Brain microvascular endothelial cell (primary cell): ENCODE measurements at places on chromosomes 13 and 19.

DNA sequence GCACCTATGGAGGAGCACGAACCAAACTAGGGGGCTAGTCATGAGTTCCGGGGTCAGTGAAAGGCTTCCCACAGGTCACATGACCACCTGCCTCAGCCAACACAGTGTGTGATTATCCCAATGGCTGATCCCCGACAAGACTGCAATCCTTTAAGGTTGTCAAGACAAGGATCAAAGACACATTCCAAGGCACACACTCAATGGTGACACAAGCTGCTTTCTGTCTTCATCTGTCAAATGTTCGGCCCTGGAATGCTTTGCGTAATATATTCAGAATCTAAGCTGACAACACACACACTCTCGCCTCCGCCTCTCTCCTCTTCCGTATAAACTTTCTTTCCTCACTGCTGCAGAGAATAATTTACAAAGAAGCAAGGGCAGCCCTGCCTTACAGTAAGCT lies 11.7 kb downstream of the RANBP3 start:
- DNase-seq, result no peak

GRCh38 chr19:40305403-40305802 lies 20.3 kb upstream of the AKT2 start:
- peak; percentile 68 for DNase-seq

DNA sequence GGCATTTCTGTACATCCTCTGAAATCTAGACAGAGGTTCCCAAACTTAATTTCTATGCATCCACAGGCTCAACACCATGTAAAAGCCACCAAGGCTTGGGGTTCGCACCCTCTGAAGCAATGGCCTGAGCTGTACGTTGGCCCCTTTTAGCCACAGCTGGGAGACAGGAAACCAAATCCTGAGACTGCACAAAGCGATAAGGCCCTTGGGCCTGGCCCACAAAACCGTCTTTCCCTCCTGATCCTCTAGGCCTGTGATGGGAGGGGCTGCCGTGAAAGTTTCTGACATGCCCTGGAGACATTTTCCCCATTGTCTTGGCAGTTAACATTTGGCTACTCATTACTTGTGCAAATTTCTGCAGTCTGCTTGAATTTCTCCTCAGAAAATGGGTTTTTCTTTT lies 766.4 kb downstream of the GPC5 start:
- no peak for DNase-seq

DNA sequence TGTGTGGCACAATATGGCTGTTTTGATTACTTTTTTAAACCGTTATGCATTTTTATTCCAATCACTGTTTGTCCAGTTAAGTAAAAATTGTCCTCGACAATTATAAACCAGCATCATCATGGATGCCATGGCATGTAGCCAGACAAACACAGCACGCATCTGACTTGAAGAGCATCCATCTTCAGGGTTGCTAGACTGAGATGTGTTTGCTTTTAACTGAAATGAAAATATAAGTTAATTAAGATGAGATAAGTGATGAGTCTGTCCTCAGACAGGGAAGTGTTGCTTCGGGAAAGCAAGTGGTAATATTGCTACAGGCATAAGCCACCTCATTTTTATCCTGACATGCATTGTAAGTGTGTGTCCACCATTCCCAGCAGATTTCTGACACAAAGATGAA lies 92.8 kb upstream of the TPP2 start:
- DNase-seq, result no peak

DNA sequence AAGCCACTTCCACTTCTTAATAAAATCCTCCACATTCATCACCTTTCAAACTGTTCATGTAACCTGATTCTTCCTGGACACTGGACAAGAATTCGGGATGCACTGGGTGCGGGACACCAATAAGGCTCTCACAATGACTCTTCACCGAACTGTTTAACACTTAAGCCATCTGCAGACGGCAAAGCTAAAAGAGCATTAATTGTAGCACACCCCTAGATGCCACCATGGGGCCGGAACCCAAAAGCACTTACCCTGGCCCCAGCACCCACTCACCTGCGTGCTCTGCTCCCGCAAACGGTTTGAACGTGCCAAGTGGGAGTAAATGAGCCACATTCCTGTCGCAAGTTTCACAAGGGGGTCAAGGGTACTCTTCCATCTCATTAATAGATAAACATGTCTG lies 254.3 kb upstream of the PRR20A start:
- no peak for DNase-seq

DNA sequence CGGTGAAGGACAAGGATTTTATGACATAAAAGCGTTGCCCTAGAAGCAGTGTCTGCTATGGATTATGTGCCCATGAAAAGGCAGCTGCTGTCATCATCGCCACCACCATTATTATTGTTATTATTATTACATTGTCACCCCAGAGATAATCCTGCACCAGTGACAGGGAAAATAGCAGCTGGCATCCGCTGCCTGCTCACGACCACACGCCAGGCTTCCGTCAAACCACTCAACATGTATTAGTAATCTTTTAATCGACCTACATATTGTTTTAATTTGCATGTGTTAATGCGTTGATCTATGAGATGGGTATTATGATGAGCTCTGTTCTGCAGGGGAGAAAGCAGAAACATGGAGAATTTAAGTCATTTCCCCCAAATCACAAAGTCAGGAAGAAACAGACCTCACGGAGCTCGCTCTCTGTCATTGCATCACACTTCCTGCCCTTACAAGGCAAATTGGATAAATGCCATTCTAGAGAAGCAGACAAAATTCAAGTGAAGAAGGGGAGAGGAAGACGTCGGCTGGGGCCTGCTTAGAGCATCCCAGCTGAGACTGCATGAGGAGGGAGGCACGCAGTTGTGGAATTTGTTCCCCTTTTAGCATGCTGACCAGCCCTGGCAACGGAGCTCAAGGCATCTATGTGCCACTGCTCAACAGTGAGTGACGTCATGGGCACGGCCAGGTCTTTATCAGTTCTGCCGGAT lies at the start of gene FFAR3:
Gene FFAR3 (plus strand): TSS at position 594 of the 707 bp plus-strand sequence. CDS start 431 bp downstream, outside the sequence.
- DNase-seq, result no peak

DNA sequence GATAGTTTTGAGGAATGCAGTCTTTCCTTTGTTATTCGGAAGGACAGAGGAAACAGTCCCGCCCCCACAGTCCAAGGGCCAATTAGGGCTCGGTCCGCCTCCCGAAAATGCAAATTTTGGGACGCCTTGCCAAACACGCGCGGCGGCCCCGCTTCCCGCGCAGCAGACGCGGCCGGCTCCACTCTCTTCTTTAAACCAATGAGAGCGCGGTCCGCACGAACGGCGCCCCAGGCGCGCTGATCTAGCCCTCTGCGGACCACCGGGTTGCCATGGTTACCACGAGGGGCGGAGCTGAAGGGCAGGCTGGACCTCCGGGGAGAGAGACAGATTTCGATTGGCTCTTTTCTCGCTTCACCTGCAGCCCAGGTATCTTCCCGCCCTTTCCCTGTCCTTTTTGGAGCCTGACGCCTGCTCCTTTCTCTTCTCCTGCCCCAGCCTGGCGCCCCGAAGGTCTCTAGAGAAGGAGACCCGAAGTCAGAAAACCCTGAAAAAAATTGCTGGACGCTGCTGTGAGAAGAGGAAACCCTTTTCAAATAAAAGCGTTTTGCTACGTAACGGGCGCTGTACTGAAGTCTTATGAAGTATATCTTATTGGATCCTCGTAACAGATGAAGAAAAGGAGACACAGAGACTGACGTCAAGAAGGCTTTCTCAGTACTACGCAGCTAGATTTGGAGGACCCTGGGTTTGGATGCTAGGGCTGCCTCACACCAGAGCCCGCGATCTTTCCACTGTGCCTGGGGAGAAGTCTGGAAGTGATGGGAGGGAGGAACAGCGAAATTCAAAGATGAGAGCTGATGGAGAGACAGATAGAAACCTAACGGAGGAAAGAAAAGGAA lies 2.0 kb downstream of the PTH2 start:
- DNase-seq, result peak; percentile 49

- DNase-seq, result peak; percentile 16
These were observed 50.6 kb downstream of the CELF5 start for GRCh38 chr19:3274942-3275582.

DNA sequence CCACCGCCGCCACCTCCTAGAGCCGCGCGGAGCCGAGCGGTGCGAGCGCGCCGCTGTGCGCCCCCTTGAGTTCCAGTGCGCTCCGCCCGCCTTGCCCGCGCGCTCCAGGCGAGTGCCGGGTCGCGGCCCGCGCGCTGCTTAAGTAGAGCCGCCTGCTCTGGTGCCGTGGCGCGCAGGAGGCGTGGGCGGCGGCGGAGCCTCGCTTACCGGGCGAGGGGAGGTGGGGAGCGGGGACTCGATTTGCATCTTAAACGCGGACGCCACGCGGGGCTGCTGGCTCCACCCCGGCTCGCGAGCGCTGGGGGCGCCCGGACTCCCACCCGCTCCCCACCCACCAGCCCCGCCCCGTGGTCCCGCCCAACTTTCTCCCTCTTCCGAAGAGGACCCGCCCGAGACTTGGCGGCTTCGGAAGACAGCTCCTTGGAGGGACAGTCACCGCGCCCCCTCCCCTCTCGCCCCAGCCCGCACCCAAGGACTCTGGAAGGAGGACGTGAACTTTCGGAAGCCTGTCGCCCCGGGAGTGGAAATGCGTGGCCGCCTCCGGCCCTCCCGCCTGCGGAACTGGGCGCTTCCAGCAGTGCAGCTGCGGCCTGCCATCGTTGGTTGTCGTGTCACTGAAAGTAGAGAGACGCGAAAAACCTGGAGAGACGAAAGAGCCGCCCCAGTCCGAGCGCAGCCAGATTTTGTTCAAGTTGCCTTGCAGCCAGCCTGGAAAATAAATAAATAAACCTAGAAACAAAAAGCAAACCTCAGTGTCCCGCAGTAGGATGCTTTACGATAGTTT lies at the start of gene KCTD12:
Gene KCTD12 (minus strand): TSS at position 114 of the 784 bp plus-strand sequence. CDS start 257 bp downstream, outside the sequence.
- DNase-seq, result peak; percentile 69

DNA sequence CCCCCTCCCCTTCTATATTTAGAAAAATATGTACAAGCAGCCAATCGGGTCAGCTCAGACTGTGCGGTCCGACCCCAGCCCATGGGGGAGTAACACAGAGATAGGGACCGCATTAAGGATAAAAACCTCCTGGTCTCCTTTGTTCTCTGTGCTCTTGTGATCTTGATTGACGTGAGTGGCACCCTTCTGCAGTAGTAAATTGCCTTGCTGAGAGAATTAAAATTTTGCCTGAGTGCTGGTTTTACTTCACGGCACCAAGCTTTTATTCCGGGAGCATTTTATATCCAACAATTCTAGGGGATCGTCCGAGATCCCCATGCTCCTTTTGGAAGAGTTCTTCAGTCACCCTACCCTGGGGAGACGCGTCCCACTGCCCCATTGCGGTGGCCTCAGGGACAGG lies 7.0 kb upstream of the ZNF69 start:
- DNase-seq, result no peak
